ENCODE measurements at places on chromosomes 4 and X.

DNA sequence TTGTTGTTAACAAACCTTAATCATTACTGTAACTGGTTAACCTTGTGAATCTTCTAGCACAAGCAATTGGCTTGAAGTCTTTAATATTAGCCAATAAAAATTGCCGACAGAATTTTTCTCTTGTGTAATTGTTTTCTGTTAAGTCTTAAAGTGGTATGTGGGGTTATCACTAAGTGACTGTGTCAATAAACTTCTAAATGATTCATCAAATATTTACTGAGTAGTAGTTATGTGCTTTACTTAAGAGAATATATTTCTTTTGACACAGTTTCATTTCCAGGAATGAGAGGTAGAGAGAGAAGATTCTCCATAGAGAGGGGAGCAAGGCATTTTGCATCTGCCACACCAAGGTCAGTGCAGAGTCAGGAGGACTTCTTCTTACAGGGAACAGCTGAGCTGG, 2361.6 kb upstream of the AGA start:
- DNase-seq, result no peak

DNA sequence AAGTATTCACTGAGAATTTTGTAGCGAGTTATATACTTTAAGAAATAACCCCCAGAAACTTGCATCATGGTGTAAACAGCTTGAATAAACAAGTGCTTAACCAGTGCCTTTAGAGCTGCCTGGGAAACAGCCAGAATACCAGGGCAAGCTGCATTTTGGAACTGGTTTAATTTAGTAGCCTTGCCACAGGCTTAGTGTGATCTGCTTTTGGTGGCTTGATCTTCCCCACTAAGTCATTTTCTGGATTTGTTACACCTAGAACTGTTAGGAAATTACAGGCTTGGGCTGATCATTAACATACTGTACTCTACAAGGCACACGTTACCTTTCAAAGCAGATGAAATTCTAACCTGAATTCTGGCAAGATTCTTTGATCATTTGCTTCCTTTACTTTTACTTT, 35.4 kb downstream of the NPNT start:
- DNase-seq, result no peak

- peak; percentile 45 for DNase-seq
These were observed 23.7 kb upstream of the LRAT start for GRCh38 chr4:154720123-154720522.

- no peak for DNase-seq
These were observed 7.6 kb downstream of the ZXDA start for GRCh38 chrX:57902633-57903032.

DNA sequence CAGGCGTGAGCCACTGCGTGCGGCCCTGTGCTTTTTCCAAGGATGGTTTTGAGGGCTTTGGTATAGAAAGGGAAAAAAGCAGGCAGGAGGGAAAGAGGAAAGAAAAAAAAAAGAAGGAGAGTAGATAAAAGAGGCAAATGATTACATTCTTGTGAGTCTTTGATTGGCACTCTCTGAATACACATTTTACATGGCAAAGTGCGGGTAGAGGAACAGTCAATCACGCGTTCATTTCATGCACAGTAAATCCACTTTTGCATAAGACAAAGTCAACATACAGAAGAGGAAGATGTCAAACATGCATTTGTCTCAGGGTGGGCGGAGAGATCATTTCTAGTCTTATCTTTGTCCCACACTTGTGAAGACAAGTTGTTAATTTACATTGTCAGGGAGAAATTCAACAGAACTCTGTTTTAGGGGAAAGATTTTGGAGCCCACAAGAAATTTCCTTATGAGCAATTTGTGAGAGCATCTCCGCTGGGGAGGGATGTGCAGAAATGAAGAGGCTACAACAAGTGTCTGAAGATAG, 183.2 kb downstream of the DHRSX start:
- DNase-seq, result no peak

DNA sequence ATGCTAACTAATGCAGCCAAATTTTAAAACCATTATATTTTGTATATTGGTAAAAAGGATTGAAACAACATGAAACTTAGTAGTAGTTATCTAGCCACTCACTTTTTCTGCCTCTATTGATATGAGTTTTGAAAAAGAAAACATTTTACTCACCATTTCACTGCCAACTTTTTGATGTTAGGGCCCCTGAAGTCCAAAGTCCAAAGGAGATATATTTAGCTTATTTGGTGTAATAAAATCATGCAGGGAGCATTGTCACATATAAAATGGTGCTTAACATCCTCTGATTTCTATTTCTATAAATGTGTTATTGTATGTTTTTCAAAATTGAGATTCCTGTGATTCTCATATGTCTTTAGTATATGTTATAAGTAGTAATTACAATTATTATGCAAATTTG, 24.5 kb upstream of the CXCL3 start:
- no peak for DNase-seq

DNA sequence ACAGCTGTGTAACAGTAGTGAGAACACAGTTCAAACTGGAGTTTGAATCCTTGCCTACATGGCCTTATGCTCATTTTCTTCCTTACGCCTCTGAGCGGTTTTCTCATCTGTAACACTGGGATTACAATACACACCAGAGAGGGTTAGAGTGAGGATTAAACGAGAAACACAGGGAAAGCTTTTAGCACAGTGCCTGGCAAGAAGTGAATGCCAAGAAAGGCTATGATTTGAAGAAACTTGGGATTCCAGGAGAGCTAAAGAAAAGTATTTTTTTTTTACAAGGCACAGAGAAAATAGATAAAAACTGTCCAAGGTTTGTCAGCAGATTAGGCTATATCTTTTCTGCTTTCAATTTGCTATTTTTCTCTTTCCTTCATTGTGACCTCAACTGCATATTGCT, 246.4 kb downstream of the FBXW7 start:
- no peak for DNase-seq

GRCh38 chr4:144597171-144597570, 48.8 kb upstream of the HHIP start:
- no peak for DNase-seq

DNA sequence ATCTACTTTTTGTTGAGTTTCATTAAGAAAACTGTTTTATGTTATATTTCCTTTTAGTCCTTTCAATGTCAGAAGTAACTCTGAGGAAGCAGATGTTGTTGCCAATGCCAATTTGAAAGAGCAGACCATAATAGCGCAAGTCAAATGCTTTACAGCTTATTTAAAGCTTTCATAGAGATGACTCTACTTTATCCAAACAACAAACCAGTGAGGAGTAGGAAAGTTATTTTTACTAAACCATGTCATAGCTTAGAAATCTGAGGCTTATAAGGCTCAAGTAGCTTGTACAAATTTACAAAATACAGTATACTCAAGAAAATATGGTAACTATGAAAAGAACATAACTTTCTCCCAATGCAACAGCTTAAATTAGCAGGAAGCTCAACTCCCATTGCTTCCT, 40.1 kb upstream of the SPOCK3 start:
- no peak for DNase-seq

- no peak for DNase-seq
These were observed 51.9 kb downstream of the TET2 start for GRCh38 chr4:105198541-105198940.

GRCh38 chr4:84022564-84022963, 476.5 kb downstream of the NKX6-1 start:
- DNase-seq, result no peak

DNA sequence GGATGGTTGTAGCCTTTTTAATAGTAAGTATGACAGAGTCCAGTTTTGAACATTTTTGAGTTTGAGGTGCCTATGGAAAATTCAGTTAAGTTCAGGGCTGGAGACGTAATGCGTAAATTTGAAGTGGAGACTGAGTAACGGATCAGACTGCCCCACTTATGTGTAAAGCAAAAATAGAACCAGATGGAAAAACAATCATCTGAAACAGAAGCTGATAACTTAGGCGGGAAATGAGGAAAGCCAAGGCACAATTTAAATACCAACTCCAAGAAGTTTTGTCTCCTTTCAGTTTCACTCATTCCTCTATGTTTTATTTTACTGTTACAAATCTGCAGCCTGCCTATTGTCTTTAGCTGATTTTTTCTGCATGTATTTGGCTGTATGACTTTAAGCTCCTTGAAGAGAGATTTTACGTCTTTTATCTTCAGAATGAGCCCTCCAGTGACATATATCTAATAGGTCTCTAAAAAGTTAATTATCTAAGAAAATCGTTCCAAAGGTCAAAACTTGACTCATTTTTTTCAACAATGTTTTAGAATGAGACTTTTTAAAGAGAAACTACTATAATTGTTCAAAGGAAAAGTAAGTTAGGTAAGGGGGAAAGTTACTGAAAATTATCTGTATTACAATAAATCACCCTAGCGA, 1.1 kb downstream of the SGCB start:
- no peak for DNase-seq

- DNase-seq, result no peak
These were observed 48.1 kb downstream of the FNIP2 start for GRCh38 chr4:158816955-158817354.

DNA sequence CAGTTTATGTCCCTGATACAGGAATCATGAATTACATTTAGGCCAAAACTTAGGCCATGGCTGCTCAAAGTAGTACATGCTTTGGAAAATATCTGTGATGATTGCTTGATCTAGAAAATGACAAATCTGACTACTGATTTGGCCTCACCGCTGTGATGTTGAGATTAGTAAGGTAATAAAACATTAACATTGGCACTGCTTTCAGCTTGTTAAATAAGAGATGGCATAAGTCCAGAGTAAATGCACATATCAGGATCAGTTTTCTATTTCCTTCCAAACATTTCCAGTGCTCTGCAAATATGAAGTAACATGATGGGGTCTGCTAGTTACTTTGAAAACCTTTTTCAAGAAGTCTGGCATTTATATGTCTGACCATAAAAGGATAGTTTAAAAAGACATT, 687.3 kb upstream of the ACTRT1 start:
- DNase-seq, result no peak

GRCh38 chr4:140130677-140131076, 23.3 kb downstream of the MAML3 start:
- peak; percentile 81 for DNase-seq

DNA sequence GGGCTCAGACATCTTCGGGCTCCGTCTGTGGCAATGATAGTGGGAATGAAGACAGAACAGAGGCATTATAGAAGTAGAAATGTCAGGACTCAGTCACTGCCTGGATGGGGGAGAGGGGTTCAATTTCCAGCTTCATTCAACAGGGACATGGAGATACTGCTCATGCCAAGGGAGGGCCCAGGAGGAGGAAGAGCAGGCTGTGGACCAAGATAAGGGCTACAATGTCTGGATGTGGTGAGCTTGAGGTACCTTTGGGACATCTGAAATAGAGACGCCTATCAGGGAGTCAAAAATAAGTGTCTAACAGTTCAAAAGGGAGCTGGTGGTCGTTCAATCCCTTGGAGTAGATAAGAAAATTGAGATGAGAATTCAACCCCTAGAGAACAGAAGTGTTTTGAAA, 34.5 kb downstream of the ELF4 start:
- no peak for DNase-seq

GRCh38 chrX:112058255-112058654, 24.3 kb downstream of the TRPC5 start:
- DNase-seq, result no peak

GRCh38 chrX:132786217-132786616, 172.2 kb downstream of the HS6ST2 start:
- no peak for DNase-seq

DNA sequence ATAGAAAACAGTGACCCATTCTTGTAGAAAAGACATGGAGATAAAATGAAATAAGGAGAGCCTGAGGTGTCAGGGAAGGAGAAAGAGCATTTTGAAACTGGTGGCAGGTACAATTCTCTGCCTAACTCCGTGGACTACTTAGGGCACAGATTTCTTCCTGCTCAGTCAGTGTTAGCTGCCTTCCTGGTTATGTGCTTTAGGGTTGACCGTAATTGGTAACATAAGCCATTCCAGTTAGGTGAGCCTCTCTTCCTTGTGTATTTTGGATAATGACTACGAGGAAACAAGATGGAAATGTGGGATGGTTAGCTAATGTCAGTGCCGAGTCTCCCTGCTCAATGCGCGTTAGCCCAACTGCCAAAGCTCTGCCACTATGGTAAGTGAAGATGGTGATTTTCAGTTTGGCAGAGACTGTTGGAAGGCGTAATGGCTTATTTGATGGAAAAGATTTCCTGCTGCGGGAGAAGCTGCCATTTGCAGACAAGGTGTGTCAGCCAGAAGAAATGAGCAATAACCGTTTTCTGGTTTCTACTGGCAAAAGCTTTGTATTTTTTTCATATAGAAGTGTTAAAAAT, 174.1 kb downstream of the CBR4 start:
- DNase-seq, result no peak

DNA sequence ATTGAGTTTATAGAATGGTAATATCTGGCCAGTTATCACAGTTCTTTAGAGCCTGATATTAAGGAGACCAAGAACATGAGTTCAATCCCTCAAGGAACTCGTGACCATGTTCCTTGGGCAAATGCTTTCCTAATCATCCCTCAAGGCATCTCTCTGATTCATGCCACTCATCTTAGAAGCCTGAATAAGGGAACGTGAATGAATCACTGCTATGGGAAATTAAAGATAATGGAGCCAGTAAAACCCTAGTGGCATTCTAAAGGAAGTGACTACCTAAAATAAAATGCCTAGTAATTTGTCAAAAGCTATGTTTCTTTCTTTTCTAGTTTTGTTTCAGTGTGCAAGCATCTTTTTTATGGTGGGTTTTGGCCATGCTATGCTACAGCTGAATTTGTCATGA, 1161.3 kb downstream of the C4orf33 start:
- DNase-seq, result no peak

GRCh38 chr4:88812420-88812819, 114.8 kb upstream of the NAP1L5 start:
- DNase-seq, result no peak

- no peak for DNase-seq
These were observed 74.8 kb upstream of the SMARCA5 start for GRCh38 chr4:143438710-143439109.

DNA sequence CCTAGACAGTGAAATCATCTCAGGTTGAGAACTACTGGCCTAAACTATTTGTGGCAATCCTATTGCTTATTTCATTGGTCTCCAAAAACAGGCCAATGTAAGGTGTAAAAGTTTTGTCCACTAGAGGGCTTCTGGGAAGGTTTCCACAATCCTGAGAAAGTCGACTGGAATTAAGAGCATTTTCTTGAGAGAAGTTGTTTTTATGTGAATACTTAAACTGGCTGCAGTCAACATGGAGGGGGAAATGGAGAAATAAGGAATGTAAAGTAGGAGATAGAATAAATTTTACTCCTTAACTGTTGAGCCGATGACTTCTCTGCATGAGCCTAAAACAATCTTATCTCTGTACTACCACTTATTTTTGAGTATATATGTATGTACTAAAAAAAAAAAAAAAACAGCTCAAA, 11.0 kb upstream of the EIF4E start:
- DNase-seq, result peak; percentile 75

DNA sequence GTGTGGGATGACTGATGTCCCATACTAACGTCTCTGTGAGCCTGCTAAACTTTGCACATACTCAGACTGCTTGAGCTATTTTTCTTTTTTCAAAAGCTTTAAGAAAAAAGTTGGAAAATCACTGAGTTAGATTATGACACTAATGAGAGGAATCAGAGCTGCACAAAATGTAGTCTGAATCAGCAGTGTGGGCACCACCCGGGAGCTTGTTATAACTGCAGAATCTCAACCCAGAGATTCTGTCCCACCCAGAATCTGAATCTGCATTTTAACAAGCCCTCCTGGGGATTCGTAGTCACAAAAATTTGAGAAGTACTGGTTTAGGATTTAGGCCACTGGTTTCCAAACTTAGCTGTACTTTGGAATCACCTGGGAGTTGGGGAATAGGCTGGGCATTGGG, 102.1 kb upstream of the MID1IP1 start:
- DNase-seq, result no peak
